ENCODE measurements at places on chromosomes 1 and 21. TPM values are rescaled to one million over a fixed set of nuclear protein-coding genes. Genes with fewer than 3 reads are reported as not detected.

AGT gene
- total RNA-seq = not detected

AMY2B gene
- total RNA-seq = 0.48 TPM

KCNJ6 gene
- not detected for total RNA-seq

SMCP gene
- not detected for total RNA-seq

CLEC20A gene
- not detected for total RNA-seq

ARTN gene
- total RNA-seq = 10.7 TPM

OR2W3 gene
- total RNA-seq = not detected

RAP1GAP gene
- total RNA-seq = 0.96 TPM

ZBTB7B gene
- 6.9 TPM for total RNA-seq

TEX38 gene
- total RNA-seq = not detected

SERINC2 gene
- total RNA-seq = 269 TPM

SLC1A7 gene
- not detected for total RNA-seq

TPTE gene
- 3.1 TPM for total RNA-seq

CD247 gene
- not detected for total RNA-seq

KRTAP13-2 gene
- not detected for total RNA-seq

HLX gene
- 5.2 TPM for total RNA-seq

SNX7 gene
- 114 TPM for total RNA-seq

OR2G6 gene
- not detected for total RNA-seq

FALEC gene
- not detected for total RNA-seq

GATAD2B gene
- 5.1 TPM for total RNA-seq

SAMSN1 gene
- 0.12 TPM for total RNA-seq

TIAM1 gene
- 3.6 TPM for total RNA-seq

FCER1G gene
- not detected for total RNA-seq

PLA2G2D gene
- total RNA-seq = not detected

OR2L2 gene
- not detected for total RNA-seq

PIP5K1A gene
- total RNA-seq = 39.5 TPM

PRAMEF4 gene
- total RNA-seq = not detected

LYPD8 gene
- total RNA-seq = 1.4 TPM

TFF3 gene
- 2.6 TPM for total RNA-seq

CD34 gene
- 0.96 TPM for total RNA-seq

RUNX3 gene
- 9.5 TPM for total RNA-seq

FAM78B gene
- total RNA-seq = 0.36 TPM

All from RPMI7951 (cell line).